ENCODE measurements at places on chromosomes 7 and 10.

- no peak for DNase-seq
Observed at GRCh38 chr10:36003031-36003600, 361.0 kb upstream of the FZD8 start.

DNA sequence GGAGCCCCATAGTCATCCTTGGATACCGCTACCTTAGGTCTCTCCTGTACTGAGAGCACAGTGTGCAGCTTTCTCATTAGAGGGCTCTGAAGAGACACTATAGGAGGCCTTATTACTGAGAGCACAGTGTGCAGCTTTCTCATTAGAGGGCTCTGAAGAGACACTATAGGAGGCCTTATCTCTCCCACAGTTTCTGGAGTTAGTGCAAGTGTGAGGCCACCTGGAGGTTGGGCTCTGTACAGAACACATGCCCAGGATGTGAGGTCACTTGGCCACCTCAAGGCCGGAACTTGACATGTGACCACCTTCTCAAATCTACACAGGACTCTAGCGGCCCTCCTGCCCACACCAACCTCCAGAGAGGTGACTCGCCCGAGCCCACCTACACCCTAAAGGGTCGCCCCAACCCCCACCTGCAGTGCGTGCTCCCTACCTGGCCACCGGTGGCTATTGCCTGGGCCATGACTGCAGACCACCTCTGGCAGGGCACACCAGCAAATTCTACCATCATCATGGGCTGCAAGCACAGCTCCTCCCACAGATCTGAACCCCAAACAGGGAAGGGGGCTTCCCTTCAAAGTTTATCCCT lies 24.6 kb downstream of the FRMPD2 start:
- DNase-seq, result no peak

DNA sequence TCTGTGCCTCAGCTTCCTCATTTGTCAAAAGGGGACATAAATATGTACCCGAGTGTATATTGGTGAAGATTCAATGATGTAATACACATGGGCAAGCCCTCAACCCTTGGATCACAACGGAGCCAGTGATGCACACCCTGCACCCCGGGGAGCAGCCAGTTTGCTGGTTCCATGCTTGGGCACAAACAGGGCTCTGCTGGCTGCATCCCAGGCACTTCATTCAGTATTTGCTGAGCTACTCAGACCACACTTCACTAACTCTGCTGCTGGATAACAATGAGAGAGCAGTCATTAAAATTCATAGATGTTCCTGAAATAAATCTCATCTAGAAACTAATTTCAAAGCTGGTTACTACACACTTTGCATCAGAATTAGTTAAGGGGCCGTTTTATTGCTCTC lies 72.0 kb downstream of the SCRN1 start:
- no peak for DNase-seq

DNA sequence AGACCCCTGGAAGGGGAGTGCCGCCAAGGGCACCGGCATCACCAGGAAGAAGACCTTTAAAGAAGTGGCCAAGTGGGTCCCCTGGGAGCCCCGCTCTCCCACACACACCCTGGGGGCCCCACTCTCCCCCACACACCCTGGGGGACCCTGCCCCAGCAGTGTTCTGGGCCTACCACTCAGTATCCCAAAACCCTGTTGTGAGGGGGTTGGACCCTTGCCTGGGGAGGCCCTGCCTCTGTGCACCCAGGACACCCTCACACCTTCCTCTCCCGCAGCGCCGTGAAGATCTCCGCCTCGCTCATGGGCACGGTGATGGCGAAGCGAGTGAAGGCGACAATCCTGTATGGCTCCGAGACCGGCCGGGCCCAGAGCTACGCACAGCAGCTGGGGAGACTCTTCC lies 10.7 kb downstream of the NOS3 start:
- DNase-seq, result no peak

GRCh38 chr7:104775531-104775930 lies 238.5 kb upstream of the KMT2E start:
- no peak for DNase-seq

DNA sequence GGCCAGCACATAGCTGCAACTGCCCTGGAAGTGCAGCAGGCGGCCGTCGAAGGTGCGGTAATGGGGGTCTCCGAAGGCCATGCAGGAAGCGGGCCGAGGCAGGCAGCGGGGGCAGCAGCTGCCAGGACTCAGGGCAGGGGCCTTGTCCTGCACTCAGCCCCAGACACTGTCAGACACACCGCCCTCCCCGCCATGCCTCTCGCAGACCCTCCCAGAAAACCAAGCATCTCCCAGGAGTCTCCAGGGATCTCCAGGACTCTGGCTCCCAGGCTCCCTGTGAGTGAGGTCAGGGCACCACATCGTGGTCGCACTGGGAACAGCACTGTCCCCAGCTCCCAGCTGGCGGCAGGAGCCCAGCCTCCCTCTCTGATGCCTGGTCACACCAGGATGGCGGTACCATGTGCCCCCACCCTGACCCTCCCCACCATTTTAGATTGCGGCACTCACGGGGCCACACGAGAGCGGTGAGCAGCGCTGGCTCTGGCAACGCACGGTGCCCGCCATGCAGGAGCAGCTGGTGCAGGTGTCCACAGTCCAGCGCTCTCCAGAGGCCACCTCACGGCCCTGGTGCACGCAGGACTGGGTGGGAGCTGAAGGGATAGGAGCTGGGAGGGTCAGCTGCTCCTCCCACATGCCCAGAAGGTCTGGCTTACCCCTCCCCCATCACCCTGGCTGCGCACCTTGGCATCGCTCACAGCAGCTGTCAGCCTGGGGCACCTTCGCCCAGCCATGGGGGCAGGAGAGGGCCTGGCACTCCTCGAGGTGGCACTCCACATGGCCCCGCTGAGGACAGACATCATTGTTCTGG lies 17.5 kb downstream of the ATP6V1F start:
- DNase-seq, result no peak

- no peak for DNase-seq
Observed at GRCh38 chr10:21727452-21728168, 193.6 kb downstream of the MLLT10 start.

GRCh38 chr10:127391875-127392274 lies 157.2 kb upstream of the NPS start:
- no peak for DNase-seq

- no peak for DNase-seq
Observed at GRCh38 chr7:55130395-55131141, 111.8 kb downstream of the EGFR start.

- no peak for DNase-seq
Observed at GRCh38 chr10:100679327-100679726, 66.1 kb upstream of the PAX2 start.

DNA sequence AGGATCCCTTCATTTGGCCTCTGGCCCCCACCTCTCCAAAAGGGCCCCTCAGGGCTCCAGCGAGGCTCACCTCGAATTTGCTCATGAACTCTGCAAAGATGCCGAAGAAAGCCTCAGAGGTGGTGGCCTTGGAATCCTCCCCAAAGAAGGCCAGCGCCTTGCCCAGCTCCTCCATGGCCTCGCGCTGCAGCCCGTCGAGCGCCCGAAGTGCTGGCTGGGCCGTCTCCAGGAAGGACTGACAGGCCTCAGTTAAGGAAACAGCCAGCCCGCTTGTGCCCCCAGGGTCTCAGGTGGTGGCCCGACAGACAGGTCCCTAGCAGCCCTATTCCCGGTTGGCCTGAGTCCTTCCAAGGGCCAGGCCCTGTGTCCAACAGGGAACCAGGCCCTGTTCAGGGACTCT lies 50.2 kb upstream of the DAGLB start:
- no peak for DNase-seq

- DNase-seq, result no peak
Observed at GRCh38 chr10:59465088-59465487, 102.7 kb upstream of the FAM13C start.

DNA sequence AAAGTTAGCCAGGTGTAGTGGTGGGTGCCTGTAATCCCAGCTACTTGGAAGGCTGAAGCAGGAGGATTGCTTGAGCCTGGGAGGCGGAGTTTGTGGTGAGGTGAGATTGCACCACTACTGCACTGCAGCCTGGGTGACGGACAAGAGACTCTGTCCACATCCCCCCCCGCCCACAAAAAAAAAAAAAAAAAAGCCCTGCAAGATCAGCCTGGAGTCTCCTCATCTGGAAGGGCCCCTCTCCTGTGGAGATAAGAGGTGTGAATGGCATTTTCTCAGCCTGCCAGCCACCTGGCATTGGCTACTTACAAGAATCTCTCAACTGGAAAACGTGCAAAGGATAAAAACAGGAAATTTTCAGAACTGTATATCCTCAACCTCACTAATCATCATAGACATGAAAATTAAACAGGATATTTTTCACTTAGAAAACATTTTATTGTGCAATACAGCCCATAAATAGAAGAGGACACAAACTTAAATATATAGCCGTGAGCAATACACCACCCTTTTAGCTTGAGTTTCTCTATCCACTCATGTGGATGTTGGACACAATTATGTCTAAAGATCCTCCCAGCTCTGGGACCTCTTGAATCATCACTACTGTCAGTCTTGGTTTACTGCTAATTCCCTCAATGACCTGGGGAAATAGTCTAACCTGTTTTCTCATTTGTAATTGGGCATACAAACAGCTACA lies 11.3 kb upstream of the TSPAN15 start:
- no peak for DNase-seq

GRCh38 chr7:127946847-127947246 lies 84.4 kb downstream of the LRRC4 start:
- no peak for DNase-seq

GRCh38 chr7:65477326-65477725 lies 103.7 kb downstream of the ZNF92 start:
- DNase-seq, result no peak

DNA sequence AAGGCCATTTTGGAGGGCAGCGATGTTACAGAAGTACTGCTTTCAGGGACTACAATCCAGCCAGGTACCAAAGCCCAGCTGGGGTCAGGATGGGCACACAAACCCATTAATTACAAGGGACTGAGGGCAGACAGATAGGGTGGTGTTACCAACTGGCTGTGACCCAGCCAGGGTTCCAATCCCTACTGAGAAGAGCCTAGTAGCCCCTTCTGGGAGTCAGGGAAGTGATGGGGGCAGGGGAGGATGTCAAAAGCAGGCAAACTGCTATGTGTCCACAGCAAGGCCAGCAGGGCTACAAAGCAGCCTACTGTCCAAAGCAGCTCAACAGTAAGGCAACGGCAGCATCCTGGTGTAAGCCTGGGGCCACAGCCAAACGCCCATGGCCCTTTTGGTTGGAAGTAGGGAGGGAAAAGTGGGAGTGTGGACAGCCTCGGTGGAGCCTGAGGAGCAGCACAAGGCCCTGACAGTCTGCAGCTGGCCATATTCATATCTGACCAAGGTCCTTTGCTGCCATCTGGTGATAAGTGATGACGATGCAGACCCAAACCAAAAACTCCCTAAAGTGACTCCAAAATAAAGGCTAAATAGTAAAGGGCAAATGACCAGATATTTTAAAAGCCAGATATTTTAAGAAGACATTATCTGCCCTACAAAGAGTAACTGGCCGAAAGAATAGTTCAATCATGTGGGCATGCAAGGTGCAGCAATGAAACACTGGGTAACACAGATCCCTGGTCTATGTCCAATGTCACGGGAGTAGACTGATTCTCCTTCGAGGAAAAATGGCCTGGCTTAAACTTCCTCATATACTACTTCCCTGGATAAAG lies 56.9 kb downstream of the XPNPEP1 start:
- DNase-seq, result no peak

GRCh38 chr7:18873734-18874336 lies 243.6 kb downstream of the TWIST1 start:
- no peak for DNase-seq

DNA sequence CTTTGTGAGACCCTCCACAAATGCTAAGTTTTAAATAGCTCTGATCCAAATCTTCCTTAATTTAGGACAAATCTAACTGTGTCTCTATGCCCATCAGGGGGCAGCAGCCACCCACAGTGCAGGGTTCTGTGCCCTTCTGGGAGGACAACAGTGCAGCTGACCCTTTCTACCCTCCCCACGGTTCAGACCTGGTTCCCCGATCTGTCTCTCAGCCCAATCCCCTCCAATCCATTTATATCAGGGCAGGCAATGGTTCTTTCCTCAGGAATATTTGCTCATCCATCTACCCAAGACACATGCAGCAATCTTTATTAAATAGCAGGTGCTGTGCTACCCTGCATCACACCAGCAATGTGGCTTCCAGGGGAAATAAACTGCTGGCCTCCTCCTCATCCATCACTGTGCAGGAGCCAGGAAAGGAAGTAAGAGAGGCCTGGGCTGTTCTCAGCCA lies 4.0 kb upstream of the RBM28 start:
- no peak for DNase-seq

- DNase-seq, result no peak
Observed at GRCh38 chr10:50469288-50469687, 154.5 kb downstream of the SGMS1 start.
